Activated CD4-positive, alpha-beta T cell treated with anti-CD3 and anti-CD28 coated beads for 48 hours (primary cell): ENCODE measurements at places on chromosomes 7 and 10.

DNA sequence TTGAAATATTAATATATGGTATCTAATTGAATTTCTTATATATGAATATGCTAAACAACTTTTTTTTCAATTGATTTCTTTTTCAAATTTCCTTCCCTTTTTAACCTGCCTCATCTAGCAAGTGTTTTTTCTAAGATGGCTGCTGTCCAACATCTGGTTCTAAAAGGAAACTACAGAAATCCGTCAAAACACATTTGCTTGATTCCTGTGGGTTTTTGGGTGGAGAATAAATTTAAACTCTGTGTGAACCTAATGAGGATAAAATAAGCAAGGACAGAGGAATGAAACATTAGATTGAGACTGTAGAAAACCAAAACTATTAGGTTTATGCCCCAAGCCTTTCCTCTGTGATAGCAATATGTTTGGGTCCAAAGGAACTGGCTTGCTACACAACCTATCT, 75.5 kb upstream of the STARD3NL start:
- no peak for DNase-seq

GRCh38 chr7:116111475-116111874, 80.9 kb upstream of the TFEC start:
- DNase-seq = no peak

- DNase-seq = no peak
Observed at GRCh38 chr10:80602881-80603280, 65.2 kb downstream of the SH2D4B start.

DNA sequence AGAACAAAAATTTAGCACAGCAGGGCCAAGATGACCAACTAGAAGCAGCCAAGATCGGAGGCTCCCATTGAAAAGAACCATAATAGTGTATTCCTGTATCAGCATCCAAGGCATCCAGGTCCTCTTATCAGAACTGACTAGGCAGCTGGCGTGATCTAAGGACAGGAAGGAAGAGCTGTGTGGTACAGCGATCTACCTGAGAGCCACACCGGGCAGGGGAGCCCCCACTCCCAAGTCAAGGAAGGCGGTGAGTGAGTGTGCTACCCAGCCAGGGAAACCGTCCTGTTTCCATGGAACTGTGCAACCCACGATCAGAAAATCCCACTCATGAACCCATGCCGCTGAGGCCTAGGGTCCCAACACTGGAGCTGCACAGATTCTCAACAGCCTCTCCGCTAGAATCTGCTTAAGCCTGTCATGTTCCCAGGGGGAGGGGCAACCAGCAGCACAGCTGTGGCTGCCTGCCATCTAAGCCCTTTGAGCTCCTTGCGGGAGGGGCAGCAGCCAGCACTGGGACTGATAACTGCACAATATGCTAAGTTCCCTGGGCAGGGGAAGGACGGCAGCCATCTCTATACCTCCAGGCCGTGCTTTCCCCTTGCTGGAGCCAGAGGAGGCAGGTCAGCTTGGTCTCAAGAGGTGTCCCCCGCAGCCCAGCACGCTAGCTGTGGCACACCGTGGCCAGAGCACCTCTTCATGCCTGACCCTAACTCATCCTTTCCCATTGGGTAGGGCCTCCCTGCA, 213.0 kb upstream of the SMIM30 start:
- DNase-seq = no peak

- no peak for DNase-seq
Observed at GRCh38 chr10:22753786-22754185, 39.4 kb upstream of the PIP4K2A start.

DNA sequence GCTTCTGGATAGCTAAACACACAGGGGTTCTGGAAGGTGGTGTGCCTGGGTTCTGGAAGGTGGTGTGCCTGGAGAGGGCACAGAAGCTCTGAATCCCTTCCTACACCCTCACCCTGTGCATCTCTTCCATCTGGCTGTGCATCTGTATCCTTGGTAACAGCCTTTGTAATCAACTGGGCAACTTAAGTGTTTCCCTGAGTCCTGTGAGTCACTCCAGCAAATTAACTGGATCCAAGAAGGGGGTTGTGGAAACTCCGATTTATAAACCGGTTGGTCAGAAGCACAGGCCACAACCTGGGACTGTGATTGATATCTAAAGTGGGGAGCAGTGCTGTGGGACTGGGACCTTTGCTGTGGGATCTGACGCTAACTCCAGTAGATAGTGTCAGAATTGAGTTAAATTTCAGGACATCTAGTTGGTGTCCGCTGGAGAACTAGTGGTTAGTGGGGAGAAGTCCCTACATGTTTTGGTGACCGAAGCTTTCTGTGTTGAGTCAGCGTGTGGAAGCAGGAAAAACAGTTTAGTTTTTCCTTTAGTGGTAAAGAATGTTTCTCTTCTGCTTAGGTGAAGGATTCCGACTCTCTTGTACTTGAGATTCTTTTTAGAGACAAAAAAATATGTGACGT, 228.1 kb downstream of the BMPER start:
- DNase-seq = no peak

- no peak for DNase-seq
Observed at GRCh38 chr7:75740846-75741497, 2.2 kb upstream of the HIP1 start.

DNA sequence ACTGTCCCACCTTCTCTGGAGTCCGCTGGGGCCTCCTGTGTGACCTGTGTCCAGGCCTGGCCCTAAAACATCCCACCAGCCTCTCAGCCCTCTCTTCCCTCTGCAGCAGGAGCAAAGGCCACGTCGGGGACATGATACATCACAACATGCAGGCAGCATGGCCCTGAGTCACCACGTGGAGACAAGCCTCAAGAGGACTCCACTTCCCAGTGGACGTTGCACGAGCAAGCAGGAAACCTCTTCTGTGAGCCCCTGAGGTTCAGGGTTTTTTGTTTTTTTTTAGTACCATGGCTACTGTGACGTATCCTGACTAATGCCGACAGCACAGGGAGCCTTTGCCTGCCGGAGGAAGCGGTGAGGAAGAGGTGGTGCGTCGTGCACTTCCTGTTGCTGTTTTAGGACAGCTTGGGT, 165.9 kb downstream of the DNAJB6 start:
- DNase-seq = peak; percentile 70

DNA sequence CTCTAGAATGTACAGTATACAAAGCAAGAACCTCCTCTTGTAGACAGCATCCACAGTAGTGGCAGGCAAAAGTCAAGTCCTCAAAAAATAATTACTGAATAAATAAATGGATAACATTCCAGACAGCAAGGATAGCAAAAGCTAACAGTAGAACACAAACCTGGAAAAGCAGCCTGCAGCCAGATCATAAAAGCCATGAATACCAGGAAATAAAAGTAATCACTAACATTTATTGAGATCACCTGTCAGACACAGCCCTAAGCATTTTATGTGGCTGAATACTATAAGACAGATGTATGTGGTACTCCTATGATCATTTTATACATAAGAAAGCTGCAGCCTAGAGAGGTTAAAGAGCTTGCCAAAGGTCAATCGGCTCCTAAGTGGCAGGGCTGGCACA, 34.0 kb downstream of the CUL2 start:
- DNase-seq = no peak

GRCh38 chr7:85896531-85896930, 709.7 kb upstream of the SEMA3D start:
- DNase-seq = no peak

DNA sequence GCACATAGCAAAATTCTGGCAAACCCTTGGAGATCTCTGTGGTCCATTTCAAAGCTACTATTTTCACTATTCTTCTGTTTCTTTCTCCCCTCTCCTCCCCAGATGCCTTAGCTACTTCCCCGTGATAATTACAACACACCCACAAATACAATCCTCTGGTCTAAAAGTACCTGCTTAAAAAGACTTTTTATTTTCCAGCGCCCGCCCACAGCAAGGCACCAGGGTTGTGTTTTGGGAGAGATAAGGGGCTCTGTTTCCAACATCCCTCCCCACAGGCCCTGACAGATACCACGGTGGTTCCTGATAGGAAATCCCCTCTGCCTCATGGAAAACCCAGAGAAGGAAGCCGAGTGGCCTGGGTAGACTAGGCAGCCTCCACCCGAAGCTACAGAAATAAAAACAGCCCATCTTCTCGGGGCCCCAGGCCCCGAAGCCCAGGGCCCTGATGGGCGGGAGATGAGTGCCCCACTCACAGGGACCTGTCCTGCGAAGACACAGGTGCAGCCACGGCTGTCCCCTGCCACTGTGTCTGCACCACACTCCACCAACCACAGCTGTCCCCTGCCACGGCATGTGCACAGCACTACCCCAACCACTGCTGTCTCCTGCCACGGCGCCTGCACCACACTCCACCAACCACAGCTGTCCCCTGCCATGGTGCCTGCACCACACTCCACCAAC, 19.7 kb downstream of the CALML5 start:
- no peak for DNase-seq

DNA sequence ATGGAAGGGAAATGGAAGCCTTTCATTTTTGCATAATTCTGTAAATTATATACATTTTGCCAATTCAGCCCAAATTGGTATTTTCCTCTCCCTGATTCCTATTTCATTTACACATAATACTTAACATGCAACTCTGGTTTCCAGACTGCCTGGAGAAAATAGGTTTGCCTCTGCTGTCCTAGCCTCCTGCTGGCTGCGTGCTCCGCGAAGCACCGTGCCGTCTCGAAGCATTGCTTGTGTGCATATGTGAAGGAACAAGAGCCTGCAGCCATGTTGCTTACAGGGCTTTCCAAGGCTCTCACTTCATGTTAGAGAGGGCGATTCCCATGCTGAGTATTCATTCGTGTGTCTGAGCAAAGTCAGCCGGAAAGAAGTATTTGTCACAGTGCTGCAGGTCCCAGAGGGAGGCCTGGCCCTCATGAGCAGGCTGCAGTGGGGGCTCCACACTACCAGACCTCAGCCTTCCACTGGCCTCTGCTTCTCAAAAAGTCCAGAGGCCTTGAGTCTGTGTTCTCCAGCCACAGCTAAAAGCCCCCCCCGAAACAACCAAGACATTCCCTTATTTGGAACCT, 66.5 kb downstream of the CLRN3 start:
- DNase-seq = no peak

DNA sequence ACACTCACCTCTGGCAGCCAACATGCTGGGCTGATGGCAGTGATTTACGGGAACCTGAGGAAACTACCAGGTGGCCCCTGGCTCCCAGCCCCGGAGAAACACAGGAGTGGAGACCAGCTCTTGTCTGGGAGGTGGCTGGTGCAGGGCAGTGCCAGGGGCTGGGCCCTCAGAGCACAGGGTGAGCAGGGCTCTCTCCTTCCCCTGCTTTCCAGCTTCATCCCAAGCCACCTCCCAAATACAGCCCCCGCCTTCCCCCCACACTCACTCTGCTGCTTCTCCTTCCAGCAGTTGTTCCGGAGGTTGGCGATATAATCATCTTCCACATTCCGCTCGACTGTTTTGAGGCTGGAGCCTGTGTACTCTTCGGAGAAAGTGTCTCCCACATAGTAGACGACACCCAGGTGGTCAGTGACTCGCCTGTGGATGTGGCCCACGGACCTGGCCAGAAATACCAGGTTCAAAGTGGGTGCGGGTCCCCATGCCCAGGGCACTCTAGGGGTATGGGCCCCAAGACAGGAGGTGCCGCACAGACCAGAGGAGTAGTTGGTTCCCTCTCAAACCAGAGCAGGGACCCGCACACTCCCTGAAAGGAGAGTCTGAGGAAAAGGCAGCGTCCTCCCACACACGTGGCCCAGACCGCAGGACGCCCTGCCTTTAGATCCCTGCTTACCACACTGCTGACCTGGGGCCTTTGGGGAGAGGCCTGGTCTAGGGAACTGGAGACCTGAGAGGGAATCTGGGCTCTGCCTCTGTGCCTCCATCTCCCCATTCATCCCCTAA, 18.3 kb downstream of the DNAJB12 start:
- no peak for DNase-seq

- no peak for DNase-seq
Observed at GRCh38 chr10:73088304-73088703, 8.4 kb downstream of the P4HA1 start.
